Natural killer cell (primary cell): ENCODE measurements at places on chromosomes 7 and 10.

GRCh38 chr10:124745673-124746072, 1.5 kb upstream of the FAM53B start:
- H3K27me3 ChIP-seq, result no peaks in the 10 kb centered on the region
- H3K27ac ChIP-seq, result no peak overlapping the region
- DNase-seq, result peak; percentile 84
- peaks cover 4% of the 10 kb centered on the region for H3K36me3 ChIP-seq
- peaks cover 22% of the 10 kb centered on the region for H3K4me1 ChIP-seq
- H3K4me3 ChIP-seq, result no peak overlapping the region

DNA sequence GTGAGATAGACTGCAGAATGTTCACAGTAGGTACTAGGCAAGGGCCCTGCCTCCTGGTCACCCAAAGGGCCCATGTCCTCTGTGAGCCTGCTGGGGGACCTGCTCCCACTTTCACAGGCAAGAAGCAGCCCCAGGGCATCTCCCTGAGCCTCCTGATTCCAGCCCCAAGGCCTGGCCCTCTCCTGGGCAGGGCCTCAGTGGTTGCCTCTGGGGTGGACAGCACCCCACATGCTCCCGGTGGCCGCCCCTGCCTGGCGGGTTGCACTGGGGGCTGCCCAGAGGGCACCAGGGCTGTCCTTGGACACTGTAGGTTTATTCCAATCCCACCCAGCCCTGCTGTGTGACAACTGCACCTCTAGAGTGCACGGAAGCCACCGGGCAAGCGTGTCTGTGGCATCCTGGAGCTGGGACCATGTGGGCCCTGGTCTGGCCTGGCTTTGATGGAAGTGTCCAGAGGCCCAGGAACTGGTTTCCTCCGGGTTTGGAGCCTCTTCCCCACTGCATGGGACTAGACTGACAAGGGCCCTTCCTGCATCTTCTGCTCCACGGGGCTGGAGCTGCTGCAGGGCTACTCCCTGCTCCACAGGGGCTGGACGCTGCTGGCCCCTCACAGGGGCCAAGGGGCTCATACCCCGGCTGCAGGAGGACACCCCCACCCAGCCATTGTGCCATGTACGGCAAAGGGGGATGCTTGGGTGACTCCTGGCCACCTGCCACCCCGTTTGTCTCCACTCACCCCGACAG, 25.0 kb upstream of the SYCE1 start:
- H3K27me3 ChIP-seq, result no peaks in the 10 kb centered on the region
- DNase-seq, result no peak
- H3K4me1 ChIP-seq, result no peaks in the 10 kb centered on the region
- H3K27ac ChIP-seq, result no peak overlapping the region
- H3K36me3 ChIP-seq, result no peaks in the 10 kb centered on the region

DNA sequence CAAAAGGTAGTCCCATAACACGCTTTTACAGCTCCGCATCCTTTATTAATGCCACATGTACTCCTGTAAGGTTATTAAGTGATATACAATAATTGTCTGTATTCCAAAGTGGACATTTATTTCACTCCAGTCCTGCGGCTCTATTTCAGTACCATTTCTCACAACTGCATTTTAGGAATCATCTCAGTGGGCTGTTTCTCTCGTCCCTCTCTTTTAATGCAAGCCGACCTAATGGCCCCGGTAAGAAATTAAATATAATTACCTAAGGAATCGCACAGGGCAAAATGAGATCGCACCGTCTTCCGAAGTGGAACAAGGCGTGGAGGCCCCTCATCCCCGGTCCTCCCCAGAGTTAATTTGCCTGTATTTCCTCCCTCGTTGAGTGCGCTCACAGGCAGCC, 216.5 kb downstream of the RAB11FIP2 start:
- H3K4me3 ChIP-seq, result no peak overlapping the region
- peaks cover 2% of the 10 kb centered on the region for H3K27me3 ChIP-seq
- no peak overlapping the region for H3K27ac ChIP-seq
- no peaks in the 10 kb centered on the region for H3K36me3 ChIP-seq

DNA sequence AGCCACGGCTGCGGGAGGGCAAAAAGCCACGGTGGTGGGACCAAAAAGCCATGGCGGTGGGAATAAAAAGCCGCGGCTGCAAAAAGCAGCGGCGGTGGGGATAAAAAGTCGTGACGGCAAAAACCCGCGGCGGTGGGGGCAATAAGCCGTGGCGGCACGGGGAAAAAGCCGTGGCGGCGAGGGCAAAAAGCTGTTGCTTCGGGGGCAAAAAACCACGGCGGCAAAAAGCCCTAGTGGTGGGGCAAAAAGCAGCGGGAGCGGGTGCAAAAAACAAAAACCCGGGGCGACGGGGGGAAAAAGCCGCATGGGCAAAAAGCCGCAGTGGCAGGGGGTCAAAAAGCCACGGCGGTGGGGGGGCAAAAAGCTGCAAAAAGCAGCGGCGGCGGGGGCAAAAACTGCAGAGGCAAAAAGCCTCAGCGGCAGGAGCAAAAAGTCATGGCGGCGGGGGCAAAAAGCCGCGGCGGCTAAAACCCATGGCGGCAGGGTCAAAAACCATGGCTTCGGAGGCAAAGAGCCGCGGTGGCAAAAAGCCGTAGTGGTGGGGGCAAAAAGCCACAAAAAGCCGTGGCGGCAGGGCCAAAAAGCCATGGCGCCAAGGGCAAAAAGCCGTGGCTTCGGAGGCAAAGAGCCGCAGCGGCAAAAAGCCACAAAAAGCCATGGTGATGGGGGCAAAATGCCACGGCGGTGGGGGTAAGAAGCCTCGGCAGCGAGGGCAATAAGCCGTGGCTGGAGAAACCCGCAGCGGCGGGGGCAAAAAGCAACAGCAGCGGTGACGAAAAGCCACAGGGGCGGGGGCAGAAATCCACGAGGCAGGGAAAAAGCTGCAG, 525.8 kb downstream of the ZNF33B start:
- no peaks in the 10 kb centered on the region for H3K4me1 ChIP-seq
- H3K27me3 ChIP-seq, result no peaks in the 10 kb centered on the region
- no peaks in the 10 kb centered on the region for H3K36me3 ChIP-seq
- no peak overlapping the region for H3K27ac ChIP-seq

GRCh38 chr10:110058212-110058611, 50.4 kb downstream of the ADD3 start:
- no peaks in the 10 kb centered on the region for H3K27me3 ChIP-seq
- no peaks in the 10 kb centered on the region for H3K36me3 ChIP-seq
- no peak overlapping the region for H3K4me3 ChIP-seq

- DNase-seq, result no peak
- no peaks in the 10 kb centered on the region for H3K4me1 ChIP-seq
- no peak overlapping the region for H3K27ac ChIP-seq
- H3K27me3 ChIP-seq, result no peaks in the 10 kb centered on the region
- no peak overlapping the region for H3K4me3 ChIP-seq
Observed at GRCh38 chr10:122147663-122148062, 123.4 kb upstream of the BTBD16 start.

- DNase-seq, result no peak
- no peaks in the 10 kb centered on the region for H3K27me3 ChIP-seq
- H3K36me3 ChIP-seq, result no peaks in the 10 kb centered on the region
- no peaks in the 10 kb centered on the region for H3K4me1 ChIP-seq
- no peak overlapping the region for H3K4me3 ChIP-seq
Observed at GRCh38 chr10:112213098-112213823, 29.7 kb upstream of the GPAM start.

DNA sequence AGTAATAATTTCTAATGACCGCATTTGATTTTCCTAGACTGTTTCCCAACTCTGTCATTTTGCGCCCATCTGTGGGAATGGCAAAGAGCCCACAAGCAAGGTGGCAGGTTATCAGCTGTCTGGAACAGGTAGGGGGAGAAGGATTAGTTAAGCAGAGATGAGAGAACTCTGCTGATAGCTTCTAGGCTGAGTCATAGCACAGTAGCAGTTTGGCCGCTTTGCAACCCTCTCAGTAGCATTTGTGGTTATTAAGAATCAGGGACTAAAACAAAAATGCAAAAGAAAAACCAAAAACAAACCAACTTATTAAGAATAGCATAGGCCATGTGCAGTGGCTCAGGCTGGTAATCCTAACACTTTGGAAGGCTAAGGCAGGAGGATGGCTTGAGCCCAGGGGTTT, 602.7 kb upstream of the SORCS1 start:
- no peak overlapping the region for H3K27ac ChIP-seq
- no peak overlapping the region for H3K4me3 ChIP-seq
- no peaks in the 10 kb centered on the region for H3K4me1 ChIP-seq
- no peaks in the 10 kb centered on the region for H3K27me3 ChIP-seq
- H3K36me3 ChIP-seq, result no peaks in the 10 kb centered on the region

DNA sequence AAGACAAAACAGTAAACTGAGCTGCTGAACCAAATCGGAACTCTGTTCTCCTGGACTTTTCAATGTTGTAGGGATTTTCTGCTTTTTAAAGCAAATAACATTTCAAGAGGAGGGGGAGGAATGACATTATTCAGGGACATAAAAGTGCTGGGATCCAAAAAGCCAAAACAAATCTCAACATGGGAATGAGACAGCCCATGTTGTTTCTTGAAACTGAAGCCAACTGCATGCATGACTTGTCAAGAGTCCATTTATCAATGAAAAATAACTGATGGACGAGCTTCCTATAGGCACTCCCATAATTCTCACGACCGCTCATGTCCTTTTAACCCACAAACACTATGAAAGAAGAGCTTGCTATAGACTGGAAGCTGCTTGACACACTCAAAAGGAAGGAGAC, 27.8 kb downstream of the FAM53B start:
- H3K27ac ChIP-seq, result peak overlapping the region; percentile 35
- DNase-seq, result no peak
- no peaks in the 10 kb centered on the region for H3K27me3 ChIP-seq
- H3K4me1 ChIP-seq, result peaks cover 84% of the 10 kb centered on the region
- H3K4me3 ChIP-seq, result no peak overlapping the region

GRCh38 chr7:45975847-45976484, 54.9 kb upstream of the IGFBP3 start:
- no peak overlapping the region for H3K4me3 ChIP-seq
- H3K27ac ChIP-seq, result no peak overlapping the region
- H3K36me3 ChIP-seq, result no peaks in the 10 kb centered on the region
- no peaks in the 10 kb centered on the region for H3K27me3 ChIP-seq
- peaks cover 7% of the 10 kb centered on the region for H3K4me1 ChIP-seq

- H3K4me3 ChIP-seq, result no peak overlapping the region
- DNase-seq, result no peak
- no peak overlapping the region for H3K27ac ChIP-seq
- H3K36me3 ChIP-seq, result no peaks in the 10 kb centered on the region
- H3K4me1 ChIP-seq, result no peaks in the 10 kb centered on the region
Observed at GRCh38 chr10:9709849-9710248, 1307.8 kb upstream of the CELF2 start.

GRCh38 chr7:122802301-122802751, 83.9 kb downstream of the CADPS2 start:
- no peak overlapping the region for H3K27ac ChIP-seq
- no peaks in the 10 kb centered on the region for H3K4me1 ChIP-seq
- no peaks in the 10 kb centered on the region for H3K36me3 ChIP-seq
- DNase-seq, result no peak

DNA sequence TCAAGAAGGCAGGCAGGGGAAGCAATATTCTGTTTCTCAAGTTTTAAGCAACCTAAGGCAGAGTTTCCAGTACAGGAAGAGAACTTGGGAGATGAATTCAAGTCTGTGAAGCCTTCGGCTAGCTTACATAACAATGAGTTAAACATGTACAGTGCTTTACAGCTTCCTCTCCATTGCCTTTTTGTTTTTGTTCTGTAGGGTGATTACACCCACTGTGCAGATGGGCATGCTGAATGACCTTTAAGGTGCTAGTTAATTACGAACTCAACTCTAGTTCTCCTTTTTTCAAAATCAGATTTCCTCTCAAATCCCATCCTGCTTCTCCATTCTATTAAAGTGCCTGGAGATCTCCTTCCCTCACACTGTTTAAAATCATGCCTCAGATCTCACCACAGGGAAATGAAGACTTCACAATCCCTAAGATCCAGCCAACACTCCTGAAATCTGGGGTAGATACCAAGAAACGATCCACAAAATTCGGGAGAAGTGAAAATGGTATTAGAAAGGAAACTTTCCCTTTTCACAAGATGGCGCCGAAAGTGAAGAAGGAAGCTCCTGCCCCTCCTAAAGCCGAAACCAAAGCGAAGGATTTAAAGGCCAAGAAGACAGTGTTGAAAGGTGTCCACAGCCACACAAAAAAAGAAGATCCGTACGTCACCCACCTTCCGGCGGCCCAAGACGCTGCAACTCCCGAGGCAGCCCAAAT, 16.8 kb upstream of the MSMB start:
- no peaks in the 10 kb centered on the region for H3K4me1 ChIP-seq
- H3K27ac ChIP-seq, result no peak overlapping the region
- DNase-seq, result no peak
- H3K36me3 ChIP-seq, result no peaks in the 10 kb centered on the region

GRCh38 chr10:11242443-11243387, 225.0 kb downstream of the CELF2 start:
- no peaks in the 10 kb centered on the region for H3K27me3 ChIP-seq
- peak overlapping the region; percentile 69 for H3K27ac ChIP-seq
- H3K36me3 ChIP-seq, result peaks cover 31% of the 10 kb centered on the region
- DNase-seq, result peak; percentile 39
- H3K4me3 ChIP-seq, result no peak overlapping the region

DNA sequence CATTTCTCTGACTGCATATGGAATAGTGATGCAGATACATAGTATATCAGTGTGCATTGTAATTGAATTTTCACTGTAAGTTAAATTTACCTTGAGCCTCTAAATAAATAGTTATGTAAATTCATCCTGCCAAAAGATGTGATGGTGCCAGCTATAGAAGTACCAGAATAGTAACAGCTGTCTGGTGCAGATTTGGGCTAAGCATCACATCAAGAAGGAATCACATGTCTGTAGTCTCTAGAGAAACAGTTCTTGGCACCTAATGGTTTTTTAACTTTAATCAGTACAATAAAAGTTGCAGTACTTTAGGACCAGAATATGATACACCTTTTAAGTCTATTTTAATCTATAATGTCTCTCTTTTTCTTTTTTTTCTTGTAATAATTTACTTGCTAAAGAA, 17.4 kb downstream of the PLEKHA1 start:
- DNase-seq, result no peak
- peaks cover 32% of the 10 kb centered on the region for H3K36me3 ChIP-seq
- no peak overlapping the region for H3K27ac ChIP-seq
- H3K4me3 ChIP-seq, result no peak overlapping the region
- H3K27me3 ChIP-seq, result no peaks in the 10 kb centered on the region
- peaks cover 3% of the 10 kb centered on the region for H3K4me1 ChIP-seq

DNA sequence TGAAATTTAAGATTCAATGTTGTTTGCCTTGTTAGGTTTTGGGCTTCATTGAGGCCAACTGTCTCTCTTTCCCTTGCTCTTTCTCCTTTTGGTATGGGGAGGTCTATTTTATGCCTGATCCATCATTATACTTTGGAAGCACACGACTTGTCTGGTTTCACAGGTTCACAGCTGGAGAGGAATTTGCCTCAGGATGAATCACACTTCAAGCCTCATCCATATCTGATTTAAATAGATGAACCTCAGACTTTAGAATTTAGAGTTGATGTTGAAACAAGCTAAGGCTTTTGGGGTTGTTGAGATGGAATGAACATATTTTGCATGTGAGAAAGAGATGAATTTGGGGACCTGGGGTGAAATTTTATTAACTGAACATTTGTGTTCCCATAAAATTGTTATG, 150.5 kb upstream of the IGFBP3 start:
- H3K36me3 ChIP-seq, result no peaks in the 10 kb centered on the region
- H3K4me3 ChIP-seq, result no peak overlapping the region
- no peak for DNase-seq
- H3K27me3 ChIP-seq, result no peaks in the 10 kb centered on the region
- no peaks in the 10 kb centered on the region for H3K4me1 ChIP-seq
- H3K27ac ChIP-seq, result no peak overlapping the region

- H3K4me3 ChIP-seq, result no peak overlapping the region
- DNase-seq, result no peak
- H3K27ac ChIP-seq, result no peak overlapping the region
Observed at GRCh38 chr7:2833083-2833910, 10.8 kb downstream of the GNA12 start.

GRCh38 chr10:71984809-71985388, 20.7 kb downstream of the CHST3 start:
- no peak for DNase-seq
- H3K27ac ChIP-seq, result no peak overlapping the region
- peaks cover 4% of the 10 kb centered on the region for H3K4me1 ChIP-seq
- no peak overlapping the region for H3K4me3 ChIP-seq
- no peaks in the 10 kb centered on the region for H3K27me3 ChIP-seq
